M059J (cell line): ENCODE measurements at places on chromosomes 12 and 14. TPM values are rescaled to one million over a fixed set of nuclear protein-coding genes. Genes with fewer than 3 reads are reported as not detected.

SERPINA12 gene
- total RNA-seq = not detected in 2 replicates

GLIPR1L1 gene
- not detected in 2 replicates for total RNA-seq

NYNRIN gene
- not detected in 2 replicates for total RNA-seq

SLC10A1 gene
- total RNA-seq = not detected in 2 replicates

STXBP6 gene
- total RNA-seq = 0.42 TPM in 1 of 2 replicates, not detected in the other

GALNT8 gene
- not detected in 2 replicates for total RNA-seq
